Naive thymus-derived CD8-positive, alpha-beta T cell (primary cell): ENCODE measurements at places on chromosomes 7 and 10. TPM values are rescaled to one million over a fixed set of nuclear protein-coding genes. Genes with fewer than 3 reads are reported as not detected.

DNA sequence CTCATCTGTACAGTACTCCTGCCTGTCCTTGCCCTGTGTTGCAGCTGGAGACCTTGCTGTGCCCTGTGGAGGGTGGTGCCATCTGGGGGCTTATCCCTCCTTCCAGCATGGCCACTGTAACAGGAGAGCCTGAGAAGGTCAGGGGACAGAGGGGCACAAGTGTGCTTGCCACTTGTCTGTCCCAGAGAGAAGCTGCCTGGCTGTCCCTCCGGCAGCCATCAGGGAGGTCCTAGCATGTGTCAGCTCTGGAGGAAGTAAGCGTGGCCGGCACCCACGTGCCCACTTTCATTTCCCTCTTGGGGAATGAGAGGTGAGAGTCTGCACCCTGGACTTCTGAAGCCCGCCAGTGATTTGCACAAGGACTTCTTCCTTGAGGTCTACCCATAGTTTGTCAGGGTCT lies 97.0 kb upstream of the PPIF start:
- no peak for DNase-seq

DNA sequence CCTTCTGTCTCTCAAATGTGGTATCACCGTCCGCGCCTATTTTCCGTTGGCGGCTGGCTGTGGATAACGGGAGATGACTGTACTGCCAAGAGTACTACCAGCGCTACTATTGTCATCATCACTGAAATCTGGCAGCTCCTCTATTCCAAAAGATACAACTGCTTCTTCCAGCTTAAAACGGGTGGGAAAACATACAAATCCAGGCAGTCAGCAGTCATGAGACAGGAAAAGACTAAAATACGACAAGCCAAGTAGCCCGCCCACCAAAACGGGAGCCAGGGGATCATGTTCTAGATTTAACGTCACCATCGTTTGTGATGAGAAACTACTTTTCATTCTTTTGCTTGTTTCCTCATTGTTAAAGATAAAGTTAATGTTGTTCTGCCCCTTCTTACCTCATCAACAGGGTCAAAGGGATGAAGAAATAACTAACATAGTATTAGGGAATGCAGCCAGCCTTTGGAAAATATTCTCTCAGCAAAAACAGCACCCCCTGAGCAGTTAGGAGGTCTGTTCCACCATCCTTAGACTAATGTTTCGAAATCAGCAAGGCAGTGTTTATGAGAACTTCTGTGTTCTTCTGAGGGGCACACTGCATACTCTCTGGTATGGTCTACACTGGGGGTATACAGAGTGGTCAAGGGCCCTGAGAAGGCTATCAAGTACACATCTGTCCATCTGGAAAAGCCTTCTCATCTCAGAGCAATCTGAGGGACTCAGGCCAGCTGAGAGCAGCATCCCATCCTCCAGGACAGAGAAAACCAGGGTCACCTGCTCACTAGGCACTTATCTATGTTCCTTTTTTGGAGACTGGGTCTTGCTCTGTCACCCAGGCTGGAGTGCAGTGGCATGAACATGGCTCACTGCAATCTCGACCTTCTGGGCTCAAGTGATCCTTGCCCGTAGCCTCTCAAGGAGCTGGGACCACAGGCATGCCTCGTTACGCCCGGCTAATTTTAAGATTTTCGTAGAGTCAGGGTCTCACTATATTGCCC lies 47.5 kb downstream of the GNA12 start:
- DNase-seq: no peak

- DNase-seq: no peak
These were observed 40.7 kb downstream of the TBC1D12 start for GRCh38 chr10:94443047-94443446.

- DNase-seq: no peak
These were observed 217.1 kb upstream of the FRMD4A start for GRCh38 chr10:14547816-14548215.

- DNase-seq: no peak
These were observed at the start of gene TCERG1L for GRCh38 chr10:131311661-131312477. TSS of gene TCERG1L (minus strand) at chr10:131311721. CDS start at chr10:131311635, 86 bp downstream.

GRCh38 chr7:69670701-69671100 lies 72.4 kb downstream of the AUTS2 start:
- DNase-seq: no peak

DNA sequence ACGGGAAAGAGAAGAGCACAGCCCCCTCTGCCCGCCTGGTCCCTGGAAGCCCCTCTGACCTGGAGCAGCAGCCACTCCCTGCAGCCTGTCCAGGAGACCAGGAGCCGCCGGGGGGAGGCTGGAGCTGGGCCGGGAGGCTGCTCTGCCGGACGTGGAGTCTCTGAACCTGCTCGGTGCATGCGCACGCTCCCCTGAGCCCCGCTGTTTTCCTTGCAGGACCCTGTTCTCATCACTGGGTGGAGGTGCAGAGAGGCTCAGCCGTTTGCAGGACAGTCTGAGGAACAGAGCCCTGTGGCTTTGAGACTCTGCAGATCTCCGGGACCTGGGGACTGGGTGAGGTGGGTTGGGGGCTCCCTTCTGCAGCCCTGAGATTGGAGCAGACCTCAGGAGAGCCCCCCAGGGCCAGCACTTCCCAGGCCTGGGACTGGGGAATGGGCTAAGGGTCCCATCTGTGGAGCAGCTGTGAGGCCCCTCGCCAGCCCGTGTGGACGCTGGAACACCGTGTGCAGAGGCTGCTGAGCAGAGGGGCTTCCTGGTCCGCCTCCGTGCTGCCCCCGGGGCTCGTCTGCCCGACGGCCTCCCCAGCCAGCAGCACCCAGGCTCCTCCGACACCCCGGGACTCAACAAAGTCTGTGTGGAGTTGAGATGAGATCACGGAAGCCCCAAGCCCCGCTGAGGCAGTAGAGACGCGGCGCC lies 48.5 kb upstream of the ADGRA1 start:
- DNase-seq: no peak

DNA sequence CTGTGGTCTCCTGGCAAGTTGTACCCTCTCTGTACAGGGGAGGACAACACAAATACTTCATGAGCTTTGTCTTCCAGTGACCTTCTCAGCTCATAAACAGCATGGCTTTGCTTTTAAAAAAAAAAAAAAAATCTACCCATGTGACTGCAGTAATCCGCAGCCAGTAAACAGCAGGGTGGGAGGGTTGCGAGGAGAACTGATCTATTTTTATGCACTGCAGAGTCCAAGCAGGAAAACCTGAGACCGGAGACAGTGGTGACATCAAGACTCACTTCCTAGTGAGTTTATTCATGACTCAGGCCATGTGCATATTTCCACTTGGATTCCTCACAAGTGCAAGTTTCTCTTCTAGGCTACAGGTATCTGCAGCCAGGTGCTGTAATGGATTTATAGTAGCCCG lies 127.9 kb downstream of the NRF1 start:
- no peak for DNase-seq

DNA sequence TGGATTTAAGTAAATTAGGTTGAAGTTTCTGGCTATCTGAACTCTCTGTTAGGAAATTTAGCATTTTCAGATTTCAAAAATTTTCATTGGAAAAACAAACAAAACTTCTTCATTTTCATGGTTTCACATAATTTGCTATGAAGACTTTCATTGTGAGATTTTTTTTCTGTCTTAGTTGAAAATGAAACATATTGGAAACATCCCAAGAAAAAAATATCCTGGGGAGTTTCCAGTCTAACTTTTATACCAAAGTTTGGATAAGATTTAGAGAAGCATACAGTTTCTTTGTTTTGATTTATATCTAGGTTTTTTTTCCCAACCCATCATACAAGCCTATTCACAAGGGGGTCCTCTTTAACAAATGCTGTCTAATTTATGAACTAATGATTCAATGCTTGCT lies 300.5 kb upstream of the SEMA3A start:
- no peak for DNase-seq

DNA sequence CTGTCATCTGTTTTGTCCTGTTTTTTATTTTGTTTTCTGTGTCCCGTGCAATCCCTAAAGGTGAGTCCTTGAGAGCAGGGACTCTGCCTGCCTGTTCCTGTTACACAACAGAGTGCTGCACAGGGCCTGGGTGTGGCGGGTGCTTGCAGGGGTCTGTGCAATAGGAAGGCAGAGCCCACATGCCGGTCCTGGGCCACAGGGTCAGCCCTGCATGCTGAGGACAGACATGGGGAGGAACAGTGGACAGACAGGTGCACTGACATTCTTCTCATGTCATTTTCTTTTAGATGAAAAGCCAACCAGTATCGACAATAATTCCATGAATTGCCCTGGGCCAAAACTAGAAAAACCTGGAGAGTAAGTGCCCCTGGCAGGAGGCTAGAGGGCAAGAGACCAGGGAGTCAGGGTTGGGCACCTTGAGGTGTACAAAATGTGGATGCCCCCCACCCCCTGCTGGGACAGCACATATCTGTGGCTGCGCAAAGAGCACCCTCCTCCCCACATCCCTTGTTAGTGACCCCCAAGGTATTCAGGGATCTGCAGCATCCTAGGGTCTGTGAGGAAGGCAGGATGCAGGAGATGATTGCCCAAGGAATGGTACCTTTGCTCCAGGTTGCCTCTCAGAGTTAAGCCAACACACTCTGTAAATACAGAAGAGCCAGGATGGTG lies 19.9 kb downstream of the ANTXRL start:
- no peak for DNase-seq

GRCh38 chr10:69406302-69406811 lies 10.4 kb downstream of the TACR2 start:
- DNase-seq: no peak

GRCh38 chr10:70234668-70235447 lies 1.6 kb upstream of the PPA1 start:
- DNase-seq: no peak

- DNase-seq: no peak
These were observed 135.9 kb upstream of the MBL2 start for GRCh38 chr10:52908478-52908877.

- DNase-seq: no peak
These were observed 308.4 kb downstream of the BICC1 start for GRCh38 chr10:58820861-58821751.

AKR1D1 gene
- total RNA-seq: not detected
